ENCODE measurements at places on chromosomes 2 and 18.

- no peak for DNase-seq
Measured at GRCh38 chr2:235914756-235915155, 253.4 kb downstream of the GBX2 start.

DNA sequence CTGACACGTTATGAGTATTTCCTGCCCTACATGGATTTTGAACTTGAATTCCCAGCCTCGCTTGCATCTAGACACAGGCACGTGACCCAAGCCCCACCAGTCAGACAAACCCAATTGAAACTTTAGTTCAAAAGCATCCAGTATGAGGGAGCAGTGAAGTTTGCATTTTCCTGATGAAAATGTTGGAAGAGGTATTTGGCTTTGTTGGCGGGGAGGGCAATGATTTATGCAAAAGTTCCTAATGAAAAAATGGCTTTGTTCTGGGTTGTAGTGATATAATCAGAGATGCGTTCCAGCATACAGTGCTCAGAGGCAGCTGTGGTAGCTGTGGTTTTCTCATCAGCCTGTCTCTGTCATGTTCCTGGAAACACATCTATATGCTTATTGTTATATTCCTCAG lies 36.8 kb upstream of the CPS1 start:
- DNase-seq: no peak

DNA sequence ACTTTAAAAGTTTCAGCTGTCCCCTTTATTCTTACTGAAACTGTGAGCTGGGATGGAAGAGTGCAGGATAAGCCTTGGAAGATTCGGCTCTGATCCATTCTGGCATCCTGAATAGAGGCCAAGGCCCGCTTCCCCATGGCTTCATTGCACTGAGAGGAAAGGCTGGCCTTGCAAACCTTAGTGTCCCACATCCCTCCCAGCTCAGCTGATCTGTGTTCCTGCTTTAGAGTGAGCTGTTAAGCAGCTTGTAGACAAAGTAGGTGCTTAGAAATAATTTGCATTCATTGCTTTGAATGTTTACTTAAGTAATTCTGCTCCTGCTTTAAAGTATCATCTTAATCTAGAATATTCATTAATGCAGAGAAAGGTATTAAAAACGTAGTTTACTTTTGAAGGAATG lies 169.6 kb upstream of the BOD1L2 start:
- no peak for DNase-seq

- no peak for DNase-seq
Measured at GRCh38 chr2:107735201-107735600, 91.5 kb upstream of the RGPD4 start.

DNA sequence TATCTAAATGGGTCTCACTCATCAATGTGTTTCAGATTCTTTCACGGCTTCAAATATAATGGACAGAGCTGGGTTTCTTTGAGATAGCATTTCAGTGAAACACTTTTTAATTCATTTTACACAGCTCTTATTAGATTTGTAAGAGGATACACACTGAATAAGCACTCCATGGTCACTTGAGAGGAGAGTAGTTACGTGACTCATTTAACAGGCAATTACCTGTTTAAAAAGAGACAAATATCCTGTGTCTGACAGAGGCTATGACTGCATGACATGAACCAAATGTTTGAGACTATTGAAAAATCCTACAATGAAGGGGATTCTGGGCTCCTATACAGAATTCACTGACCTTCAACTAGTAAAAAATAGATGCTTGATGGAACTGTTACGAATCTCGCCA lies 786.9 kb downstream of the EPHA4 start:
- no peak for DNase-seq

- no peak for DNase-seq
Measured at GRCh38 chr2:104402825-104403224, 451.1 kb upstream of the POU3F3 start.

DNA sequence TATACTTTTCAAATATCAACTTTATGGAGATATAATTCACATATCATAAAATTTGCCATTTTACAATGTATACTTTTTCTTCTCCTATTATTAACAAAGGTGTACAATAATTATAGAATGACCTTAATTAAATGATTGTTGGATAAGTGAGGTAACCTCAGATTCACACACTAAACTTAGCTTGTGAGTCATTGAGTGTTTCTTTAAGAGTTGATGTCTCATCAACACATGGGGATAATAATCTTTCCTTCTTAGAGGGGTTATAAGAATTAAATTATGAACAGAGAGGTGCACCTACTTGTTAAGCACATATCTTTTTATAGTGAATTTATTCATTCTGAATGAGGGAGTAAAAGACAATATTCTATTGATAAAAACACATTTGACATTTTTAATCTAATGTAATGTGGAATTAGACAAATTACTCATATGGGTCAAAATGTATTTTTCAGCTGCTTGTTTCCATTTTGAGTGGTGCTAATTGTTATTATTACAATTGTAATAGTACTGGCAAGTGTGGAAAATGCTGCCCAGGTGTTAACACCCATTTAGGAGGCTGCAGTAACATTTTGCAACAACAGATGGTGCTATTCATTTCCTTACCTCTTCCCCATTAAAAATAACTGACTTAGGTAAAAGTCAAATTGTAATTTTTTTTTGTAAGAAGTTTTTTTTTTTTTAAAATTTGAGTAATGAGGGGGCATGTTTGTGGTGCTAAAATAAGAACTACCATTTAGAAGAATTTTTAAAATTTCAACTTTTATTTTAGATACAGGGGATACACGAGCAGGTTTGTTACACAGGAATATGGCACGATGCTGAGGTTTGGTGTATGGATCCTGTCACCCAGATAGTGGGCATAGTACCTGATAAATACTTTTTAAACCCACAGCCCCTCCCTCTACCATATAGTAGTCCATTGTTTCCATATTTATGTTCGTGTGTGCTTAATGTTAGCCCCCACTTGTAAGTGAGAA lies 32.1 kb upstream of the DYNAP start:
- DNase-seq: no peak

DNA sequence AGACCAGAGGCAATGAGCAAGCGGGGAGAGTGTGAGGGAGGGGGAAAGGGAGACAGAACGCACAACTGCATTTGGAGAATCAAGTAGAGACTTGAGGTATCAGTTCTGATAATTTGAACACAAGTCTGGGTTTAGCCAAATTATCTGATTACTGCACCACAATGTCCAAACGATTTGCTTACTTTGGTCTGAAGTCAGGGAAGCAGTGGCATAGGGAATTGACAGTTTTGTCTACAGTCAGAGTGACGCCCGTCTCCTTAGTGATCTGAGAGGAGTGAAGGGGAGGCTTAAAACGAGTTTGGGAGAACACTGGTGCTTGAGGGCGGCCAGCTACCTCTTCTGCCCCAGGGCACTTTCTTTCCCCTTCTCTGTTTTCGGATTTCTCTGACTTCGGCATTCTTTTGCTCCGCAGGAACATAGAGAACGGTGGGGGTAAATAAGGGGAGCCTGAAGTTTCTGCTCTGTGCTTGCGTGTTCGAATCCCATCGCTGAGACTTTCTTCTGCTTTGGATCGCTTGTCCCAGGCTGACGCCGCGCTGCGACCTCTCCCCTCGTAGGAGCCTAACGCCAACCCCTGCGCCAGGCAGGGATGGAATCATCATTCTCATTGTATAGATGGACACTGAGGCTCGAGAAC lies 2.9 kb upstream of the DLX2 start:
- DNase-seq: no peak

DNA sequence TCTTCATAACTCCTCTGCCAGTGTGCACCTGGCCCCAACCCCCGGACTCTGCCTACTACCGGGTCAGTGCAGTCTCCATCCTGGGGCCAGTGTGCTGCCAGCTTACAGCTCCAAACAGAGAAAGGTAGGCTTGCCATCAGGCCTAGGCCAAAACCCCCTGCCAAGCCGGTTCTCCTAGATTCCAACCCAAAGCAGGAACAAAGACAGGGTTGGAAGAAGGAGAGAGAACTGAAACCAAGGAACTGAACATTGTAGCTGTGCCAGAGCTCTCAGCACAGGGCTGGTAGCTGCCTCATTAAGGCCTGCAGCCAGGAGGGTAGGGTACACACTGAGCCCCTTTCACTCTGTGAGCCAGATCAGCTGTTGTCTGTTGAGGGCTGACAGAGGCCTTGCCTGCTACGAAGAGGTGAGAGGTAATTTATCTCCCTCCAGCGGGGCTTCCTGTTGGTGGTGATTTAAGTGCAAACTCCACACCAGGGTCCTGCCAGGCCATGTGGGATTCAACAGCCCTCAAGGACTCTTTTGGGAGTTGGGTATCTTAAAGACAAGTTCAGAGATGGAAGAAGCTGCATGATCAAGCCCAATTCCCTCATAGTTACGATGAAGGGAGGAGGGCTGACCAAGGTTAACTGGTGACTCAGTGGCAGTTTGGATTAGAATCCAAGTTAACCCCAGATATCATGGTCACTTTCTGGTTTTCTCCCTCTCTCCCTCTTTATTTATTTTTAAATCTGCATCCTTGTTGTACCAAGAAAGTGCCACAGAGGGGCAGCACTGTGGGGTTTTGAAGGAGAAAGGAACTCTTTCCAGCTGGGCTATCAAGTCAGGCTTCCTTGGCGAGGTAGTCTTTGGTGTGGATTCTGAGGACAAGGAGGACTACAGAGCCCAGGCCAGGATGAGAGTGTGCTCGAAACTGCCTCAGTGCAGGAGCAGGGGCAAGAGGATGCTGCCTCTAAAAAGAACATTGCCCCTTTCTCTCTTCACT lies 48.1 kb downstream of the CYRIA start:
- no peak for DNase-seq

- DNase-seq: no peak
Measured at GRCh38 chr18:36905571-36905970, 76.6 kb downstream of the KIAA1328 start.

GRCh38 chr2:73457982-73458381 lies 72.3 kb downstream of the ALMS1 start:
- no peak for DNase-seq

DNA sequence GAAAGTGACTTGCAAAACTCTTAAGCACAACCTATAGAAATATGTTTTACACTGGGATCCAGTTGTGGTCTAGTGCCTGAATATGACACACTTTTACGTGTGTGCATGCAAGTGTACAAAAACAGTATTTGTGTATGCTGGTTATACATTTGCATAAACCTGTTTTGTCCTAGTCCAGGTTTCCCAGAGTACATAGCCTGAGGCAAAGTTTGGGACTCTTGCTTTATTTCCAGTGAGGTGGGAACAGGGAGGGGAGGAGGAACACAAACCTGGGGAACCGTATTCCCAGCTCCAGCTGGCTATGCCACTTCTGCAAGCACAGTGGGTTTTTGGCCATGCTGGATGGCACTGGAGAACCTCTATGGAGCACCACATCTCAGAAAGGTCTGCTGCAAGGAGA lies 481.1 kb upstream of the HS6ST1 start:
- DNase-seq: no peak

DNA sequence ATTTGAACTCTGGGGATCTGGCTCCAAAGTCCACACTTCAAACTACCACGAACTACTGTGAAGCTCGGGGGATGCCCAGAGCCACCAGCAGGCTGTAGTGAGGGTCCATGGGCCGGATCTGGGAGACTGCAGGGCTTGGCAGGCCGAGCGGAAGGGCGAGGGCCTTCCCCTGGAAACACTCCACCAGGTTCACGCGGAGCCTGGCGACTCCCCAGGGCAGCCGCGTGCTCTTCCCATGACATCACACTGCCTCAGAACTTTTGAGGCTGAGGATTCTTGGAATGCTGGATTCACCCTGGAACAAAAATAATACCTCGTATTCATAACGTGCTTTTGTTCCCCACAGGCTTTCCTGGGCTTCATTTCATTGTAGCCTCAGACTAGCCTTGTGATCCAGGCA lies 201.0 kb downstream of the SMAD7 start:
- no peak for DNase-seq

Measured in activated T-cell treated with anti-CD3 and anti-CD28 coated beads for 4 hours (primary cell).